ENCODE measurements at places on chromosomes 2 and 18.

DNA sequence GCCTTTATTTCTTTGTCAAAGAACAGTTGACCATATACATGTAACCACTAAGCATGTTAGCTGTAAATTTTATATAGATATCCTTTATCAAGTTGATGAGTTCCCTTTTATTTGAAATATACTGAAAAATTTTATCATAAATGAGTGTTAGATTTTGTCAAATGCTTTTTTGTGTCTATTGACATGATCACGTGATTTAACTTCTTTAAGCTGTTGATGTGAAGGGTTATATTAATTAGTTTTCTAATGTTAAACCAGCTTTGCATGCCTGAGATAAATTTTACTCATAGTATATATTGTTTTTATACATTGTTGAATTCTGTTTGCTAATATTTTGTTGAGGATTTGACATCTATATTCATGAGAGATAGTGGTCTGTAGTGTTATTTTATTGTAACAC is 241.9 kb upstream of the CDH20 start:
- no peak for DNase-seq

GRCh38 chr18:12393998-12394397 is 13.7 kb upstream of the PRELID3A start:
- DNase-seq, result no peak

GRCh38 chr2:157291018-157291417 is 33.5 kb downstream of the GALNT5 start:
- no peak for DNase-seq

- no peak for DNase-seq
These were observed 639 bp downstream of the EPB41L3 start for GRCh38 chr18:5543036-5543680.

- no peak for DNase-seq
These were observed 194.8 kb downstream of the LNPK start for GRCh38 chr2:175807031-175807873.

- DNase-seq, result no peak
These were observed 185.5 kb downstream of the CCDC85A start for GRCh38 chr2:56369316-56369715.

DNA sequence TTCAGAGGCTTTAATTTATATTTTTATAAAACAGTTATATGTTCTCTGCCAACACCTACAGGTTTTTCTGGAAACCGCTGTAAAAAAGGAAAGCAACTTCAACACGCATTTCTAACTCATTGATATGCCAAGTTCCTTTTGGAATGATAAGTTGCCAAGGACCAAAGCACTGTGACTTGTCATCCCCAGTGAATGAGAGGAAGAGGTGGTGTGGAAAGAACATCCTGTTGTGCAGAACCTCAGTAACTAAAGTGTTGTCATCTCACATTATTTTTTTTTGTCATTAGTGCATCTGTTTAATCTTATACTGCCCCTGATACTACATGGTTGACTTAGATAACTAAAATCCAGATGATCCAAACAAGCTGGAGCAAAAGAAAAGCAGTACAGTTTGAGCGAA is 96.0 kb upstream of the NEUROD1 start:
- DNase-seq, result no peak

GRCh38 chr2:232376713-232377112 is 1.8 kb upstream of the ALPP start:
- DNase-seq, result no peak

DNA sequence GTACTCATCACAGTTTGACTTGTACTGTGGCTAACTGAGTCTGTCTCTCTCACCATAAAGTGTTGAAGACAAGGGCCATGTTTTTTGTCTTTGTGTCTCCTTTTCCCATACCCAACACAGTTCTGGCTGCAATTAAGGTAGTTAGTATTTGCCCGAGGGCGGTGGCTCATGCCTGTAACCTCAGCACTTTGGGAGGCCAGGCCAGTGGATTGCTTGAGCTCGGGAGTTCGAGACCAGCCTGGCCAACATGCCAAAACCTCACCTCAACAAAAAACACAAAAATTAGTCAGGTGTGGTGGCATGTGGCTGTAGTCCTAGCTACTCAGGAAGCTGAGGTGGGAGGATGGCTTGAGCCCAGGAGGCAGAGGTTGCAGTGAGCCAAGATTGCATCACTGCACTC is 6.9 kb upstream of the KIF3C start:
- DNase-seq, result no peak

GRCh38 chr2:42101206-42102023 is 53.6 kb downstream of the PKDCC start:
- DNase-seq, result no peak

DNA sequence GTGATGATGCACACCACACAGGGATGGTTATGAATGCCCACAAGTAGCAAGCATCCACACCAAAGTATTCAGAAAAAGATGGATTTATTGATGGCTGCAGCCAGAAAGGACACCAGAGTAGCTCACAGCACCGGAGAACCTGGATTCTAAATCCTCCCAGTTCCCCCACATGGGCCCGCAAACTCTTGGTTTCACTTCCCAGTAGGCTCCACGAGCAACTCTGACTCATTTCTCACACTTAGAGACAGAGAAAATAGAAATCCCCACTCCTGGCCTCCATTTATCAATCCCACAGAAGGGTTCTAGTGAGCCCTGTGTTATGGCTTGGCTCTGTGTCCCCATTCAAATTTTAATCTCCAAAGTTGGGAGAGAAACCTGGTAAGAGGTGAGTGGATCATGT is 426.7 kb upstream of the MYT1L start:
- DNase-seq, result no peak

DNA sequence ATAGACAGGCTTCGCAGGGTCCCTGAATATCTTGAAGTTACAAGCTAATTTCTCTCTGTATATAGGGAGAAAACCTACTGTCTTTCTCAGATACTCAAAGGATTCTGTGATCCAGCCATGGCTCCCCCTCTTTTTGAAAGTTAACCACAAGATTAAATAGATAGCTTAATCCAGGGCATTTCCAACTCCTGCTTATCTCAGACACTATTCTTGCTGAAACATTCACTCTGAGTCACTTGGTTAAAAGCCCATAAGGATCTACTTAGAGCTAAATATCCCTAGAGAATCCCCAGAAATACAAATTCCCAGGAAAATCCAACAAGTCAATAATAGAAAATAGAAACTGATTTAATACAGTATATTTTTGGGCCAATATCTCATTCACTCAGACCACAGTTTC is 179.1 kb upstream of the LYPD1 start:
- no peak for DNase-seq

DNA sequence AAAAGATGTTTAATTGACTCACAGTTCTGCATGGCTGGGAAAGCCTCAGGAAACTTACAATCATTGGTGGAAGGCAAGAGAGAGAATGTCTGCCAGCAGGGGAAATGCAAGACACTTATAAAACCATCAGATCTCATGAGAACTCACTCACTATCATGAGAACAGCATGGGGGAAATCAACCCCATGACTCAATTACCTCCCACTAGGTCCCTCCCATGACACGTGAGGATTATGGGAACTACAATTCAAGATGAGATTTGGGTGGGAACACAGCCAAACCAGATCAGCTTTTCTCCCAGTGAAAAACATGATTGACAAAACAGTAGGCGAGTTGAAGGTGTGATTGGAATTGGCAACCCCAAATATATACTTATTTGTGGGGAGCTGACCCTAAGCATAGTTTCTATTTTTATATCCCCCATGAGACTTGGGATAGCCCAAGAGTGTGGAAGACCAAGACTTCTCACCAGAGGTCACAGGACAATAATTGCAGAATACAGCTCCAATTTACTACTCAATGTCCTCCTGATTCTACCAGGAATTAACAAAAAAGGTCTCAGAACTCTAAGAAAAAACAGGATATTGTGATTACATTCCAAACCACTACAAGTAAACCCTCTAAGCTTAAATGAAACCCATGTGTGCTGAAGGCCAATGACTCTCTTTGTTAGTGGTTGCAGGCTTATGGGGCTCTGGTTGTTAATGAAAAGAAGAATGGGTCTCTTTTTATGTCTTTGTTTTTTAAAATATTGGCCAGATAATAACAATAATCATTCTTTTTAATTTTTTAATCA is 96.1 kb upstream of the PIK3C3 start:
- DNase-seq, result no peak
